Liver (tissue), 10 donors: ENCODE measurements at places on chromosomes 7 and 10.

- no peak for DNase-seq
These were observed at the start of gene SHH for GRCh38 chr7:155811895-155812761. Gene SHH (minus strand): TSS chr7:155812463. CDS start chr7:155812122, 341 bp downstream.

- no peak for DNase-seq
These were observed 55.1 kb upstream of the FHIP2A start for GRCh38 chr10:114766470-114766869.

- DNase-seq, result no peak
These were observed 132.7 kb upstream of the CXCL12 start for GRCh38 chr10:44517635-44518034.

DNA sequence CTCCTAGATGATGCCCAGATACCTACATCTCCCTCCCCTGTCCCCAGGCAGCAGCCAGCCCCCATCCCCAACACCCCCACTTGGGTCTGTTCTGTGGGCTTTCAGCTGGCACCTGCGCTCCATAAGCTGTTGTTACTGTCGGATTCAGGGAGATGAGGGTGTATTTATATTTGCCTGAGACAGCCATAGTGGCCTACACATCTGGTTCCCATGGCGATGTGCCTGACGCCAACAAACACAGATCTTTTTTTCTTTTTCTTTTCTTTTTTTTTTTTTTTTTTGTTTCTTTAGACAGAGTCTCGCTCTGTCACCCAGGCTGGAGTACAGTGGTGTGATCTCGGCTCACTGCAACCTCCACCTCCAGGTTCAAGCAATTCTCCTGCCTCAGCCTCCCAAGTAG, 73.1 kb downstream of the CLIP2 start:
- DNase-seq, result no peak

- DNase-seq, result no peak
These were observed 51.5 kb downstream of the FAM107B start for GRCh38 chr10:14723052-14723689.

GRCh38 chr10:47145290-47145934, 154.6 kb upstream of the GDF10 start:
- no peak for DNase-seq

DNA sequence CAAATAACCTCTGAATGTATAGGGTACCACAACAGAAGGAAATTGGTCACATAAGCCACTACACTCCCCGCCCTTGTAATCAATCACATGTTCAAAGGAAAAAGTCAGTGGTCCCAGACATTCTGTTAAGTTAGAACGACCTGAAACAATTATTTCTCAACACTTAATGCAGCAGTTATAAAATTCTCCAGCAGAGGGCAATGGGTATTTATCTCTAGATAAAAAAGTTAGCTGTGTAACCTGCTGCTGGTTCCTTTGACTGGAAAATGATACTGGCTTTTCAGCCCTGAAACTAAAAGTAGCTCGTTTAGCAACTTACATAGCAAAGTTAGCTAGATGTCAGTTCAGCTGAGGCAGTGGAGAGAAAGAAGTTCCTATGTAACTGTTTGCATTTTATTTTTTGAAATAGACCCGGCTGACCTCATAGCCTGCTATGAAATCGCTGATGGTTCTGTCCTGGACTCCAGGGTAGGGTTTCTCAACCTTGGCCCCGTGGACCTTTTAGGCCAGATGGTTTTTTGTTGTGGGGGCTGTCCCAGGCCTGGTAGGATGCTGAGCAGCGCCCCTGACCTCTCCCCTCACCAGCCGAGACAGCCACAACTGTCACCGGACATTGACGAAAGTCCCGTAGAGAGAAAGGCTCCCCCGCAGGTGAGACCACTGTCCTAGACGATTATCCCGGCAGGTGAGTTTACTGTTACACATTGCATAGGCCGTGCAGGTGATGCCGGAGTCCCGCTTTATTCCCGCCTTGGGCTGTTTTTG, 40.2 kb upstream of the PROSER2 start:
- no peak for DNase-seq

GRCh38 chr10:60977161-60978122, 33.5 kb upstream of the RHOBTB1 start:
- DNase-seq, result no peak

- no peak for DNase-seq
These were observed 17.5 kb downstream of the TUBAL3 start for GRCh38 chr10:5387169-5387568.

GRCh38 chr7:122736183-122736582, 33.5 kb upstream of the RNF148 start:
- DNase-seq, result no peak

GRCh38 chr10:132446195-132446581, 49.2 kb downstream of the PWWP2B start:
- no peak for DNase-seq

- DNase-seq, result no peak
These were observed 51.8 kb downstream of the GSDME start for GRCh38 chr7:24705461-24705954.

DNA sequence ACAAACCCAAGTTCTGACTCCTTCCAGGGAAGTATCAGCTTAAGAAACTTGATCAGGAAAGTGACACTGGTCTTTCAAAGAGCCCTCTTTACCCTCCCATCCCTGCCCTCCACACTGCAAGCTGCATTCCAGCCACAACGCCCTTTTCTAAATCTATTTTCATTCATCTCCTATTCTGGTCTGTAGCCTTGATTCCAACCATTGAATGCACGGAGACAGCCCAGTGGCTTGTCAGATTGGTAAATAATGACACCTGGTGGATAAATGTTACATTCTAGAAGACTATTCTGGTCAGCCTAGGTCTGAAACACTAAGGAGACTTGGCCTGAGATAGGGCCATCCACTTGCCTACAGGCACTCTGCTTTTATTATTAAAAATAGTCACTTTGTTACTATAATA, 20.9 kb downstream of the MORN4 start:
- DNase-seq, result no peak

- DNase-seq, result no peak
These were observed 53.6 kb downstream of the GPR37 start for GRCh38 chr7:124712017-124712416.

GRCh38 chr7:134594877-134595276, 46.0 kb downstream of the AKR1B15 start:
- no peak for DNase-seq

DNA sequence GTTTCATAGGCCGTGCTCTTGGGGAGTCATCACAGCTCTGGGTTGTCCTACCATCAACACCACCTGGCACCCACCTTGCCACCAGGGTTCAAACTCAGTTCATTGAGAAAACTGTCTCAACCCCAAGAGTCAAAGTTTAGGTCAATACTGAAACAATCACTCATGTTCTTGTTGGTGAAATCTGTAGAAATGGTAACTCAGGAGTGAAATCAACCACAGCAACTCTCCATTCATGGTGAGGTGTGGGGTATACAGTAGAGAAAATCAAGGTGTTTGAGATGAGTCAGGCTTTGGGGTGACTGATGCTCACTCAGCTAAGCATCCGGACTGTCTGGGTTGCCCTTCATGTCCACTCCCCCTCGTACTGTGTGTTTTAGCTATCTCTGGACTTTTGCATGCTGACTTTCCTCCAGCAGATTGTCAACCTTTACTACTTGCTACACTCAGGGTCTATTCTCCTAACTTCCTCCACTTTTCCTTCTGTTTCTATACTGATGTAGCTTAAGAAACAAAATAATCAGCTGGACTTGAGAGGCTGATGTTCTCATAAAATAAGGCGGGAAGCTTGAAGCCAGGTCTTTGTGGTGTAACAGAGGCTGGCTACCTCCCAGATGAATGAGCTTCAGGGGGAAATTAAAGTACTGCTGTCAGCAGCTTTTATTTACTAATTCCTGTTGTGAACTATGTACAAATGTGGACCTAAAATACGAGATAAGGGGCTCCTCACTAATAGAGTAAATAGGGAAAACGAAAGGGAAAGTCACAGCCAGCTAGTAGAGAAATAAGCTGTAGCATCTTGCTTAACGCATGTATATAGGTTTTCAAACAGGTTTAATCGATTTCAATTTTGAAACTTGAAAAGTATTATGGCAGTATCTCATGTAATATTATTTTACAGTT, 173.6 kb upstream of the AKR1E2 start:
- no peak for DNase-seq

- DNase-seq, result no peak
These were observed 19.4 kb downstream of the COPG2 start for GRCh38 chr7:130649004-130649790.

DNA sequence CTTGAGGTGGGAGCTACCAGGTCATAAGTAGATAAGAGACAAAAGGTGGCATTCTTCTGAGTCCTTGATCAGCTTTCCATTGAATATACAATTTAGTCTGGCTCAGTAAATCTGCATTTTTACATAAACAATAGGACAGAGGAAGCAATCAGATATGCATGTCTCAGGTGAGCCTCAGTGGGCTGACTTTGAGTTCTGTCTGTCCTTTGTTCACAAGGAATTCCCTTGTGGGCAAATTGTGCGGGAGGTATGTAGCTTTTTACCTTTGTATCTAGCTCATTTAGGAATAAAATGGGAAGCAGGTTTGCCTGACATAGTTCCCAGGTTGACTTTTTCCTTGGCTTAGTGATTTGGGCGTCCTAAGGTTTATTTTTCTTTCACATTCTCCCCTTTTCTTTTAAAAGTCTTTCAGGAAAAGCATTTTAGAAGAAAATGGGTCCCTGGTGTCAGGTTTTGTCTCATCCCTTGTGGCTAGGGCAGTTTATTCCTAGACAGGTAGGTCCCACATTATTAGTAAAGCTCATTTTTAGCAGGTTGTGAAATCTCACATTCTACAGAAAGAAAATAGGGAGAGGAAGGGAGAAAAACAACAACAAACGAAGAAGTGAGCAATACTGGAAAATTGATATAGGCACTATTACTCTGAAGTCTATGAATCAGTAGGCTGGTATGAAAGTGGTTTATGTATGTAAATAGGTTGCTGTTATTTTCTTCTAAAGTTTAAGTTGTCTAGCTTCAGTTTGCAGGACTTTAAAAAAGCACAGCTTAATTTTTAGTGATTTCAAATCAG, 16.5 kb downstream of the SPAM1 start:
- no peak for DNase-seq

DNA sequence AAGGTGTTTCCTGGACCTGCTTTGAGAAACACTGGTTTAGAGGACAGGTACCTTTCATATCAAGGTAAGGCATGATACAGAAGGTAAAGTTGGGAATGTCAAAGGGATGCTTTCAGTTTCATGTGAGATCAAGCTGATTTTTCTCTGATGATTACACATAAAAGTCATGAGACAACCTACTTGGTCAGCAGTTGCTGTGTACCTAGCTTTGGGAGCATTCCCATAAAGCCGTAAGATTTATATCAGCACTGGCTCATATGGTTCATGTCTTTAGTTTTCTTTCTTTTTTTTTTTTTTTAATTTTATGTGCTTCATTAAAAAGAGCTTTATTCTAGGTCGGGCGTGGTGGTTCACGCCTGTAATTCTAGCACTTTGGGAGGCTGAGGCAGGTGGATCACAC, 265.3 kb upstream of the LRGUK start:
- no peak for DNase-seq

DNA sequence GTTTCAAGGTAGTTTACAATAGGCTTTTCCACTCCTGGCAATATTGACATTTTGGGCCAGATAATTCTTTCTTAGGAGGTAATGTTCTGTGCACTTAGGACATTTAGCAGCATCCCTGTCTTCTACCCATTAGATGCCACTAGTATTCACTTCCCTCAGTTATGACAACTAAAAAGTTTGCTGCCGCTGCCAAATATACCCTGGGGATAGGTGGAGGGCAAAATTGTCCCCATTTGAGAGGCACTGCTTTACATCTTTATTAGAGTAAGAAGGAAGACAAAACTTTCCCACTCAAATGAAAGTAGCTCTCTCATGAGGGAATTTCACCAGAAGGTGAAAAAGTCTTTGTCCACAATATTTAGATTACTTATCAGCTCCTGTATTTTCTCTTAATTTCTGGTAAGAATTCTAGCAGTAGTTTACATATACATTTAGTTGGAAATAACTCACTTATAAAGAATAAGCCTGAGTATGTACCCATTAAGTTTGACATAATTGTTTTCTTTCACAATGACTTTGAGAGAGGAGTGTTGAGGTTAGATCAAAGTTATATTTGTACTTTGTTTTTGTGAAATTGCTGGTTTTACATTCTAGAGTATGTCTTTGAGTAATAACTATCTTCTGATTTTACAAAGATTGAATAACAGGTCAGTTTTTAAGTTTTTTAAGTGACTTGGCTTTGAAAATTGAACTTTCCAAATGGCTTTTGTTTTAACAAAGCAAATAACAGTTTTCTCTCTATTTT, 46.0 kb downstream of the HELLS start:
- DNase-seq, result no peak

GRCh38 chr7:84219310-84219709, 24.7 kb upstream of the SEMA3A start:
- DNase-seq, result no peak

DNA sequence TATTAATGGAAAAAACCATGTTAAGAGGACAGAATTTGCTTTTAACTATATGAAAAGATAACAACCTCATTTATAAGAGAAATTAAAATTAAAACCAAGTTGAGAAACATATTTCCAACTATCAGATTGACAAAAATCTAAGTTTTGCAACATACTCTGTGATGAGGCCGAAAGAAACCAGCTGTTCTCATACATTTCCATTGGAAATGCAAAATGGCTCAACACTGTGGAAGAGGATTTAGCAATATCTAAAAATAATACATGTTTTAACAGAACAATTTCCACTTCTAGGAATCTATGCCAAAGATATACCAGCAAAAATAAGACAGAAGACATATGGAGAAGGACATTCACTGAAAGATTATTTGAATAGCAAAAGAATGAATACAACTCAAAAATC, 268.8 kb downstream of the DYNC1I1 start:
- DNase-seq, result no peak

DNA sequence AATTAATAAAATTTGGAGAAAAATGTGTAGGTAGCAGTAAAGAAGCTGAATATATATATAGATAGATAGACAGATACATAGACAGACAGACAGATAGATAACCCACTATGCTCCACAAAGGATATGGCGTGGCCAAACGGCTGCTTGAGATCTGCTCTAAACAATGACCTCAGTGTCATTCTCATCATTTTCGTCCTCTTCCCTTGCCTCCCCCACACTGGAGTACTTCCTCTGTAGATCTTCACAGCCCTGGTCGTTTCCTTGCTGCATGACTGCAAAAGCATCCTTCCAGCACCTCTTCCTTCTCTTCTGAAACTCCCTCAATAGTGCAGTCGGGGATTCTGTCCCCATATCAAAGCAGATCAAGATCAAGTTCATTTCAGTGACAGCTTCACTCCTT, 35.6 kb upstream of the ATP6V0A4 start:
- DNase-seq, result no peak

DNA sequence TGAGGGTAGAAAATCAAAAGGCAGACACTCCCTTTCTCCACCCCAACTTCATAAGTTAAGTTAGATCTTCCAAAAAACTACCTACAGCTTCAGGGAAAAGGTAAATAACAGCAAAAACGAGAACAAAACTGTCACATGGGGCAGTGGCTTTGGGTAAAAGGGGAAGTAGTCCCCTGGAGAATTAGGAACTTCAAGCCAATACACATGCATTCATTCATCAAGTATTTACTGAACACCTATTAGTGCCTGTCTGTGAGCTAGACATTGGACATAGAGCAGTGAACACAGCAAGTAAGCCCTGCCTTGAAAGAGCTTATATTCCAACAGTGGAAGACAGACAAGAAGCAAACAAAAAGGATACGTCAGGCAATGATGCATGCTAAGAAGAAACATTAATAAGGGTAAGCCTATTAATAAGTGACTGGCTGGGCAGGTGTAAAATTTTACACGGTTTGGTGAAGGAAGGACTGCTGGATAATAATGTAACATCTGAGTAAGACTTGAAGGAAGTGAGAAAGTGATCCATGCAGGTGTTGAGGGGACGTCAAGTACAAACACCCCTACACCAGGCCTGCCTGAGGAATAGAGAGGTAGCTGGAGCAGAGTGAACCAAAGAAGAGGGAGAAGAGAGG, 69.6 kb upstream of the RAPGEF5 start:
- no peak for DNase-seq
